Posterior vena cava (tissue), 2 donors: ENCODE measurements at places on chromosomes 3 and 15. TPM values are rescaled to one million over a fixed set of nuclear protein-coding genes. Genes with fewer than 3 reads are reported as not detected.

- DNase-seq, result no peak
Observed at GRCh38 chr3:103047640-103048039, 612.8 kb downstream of the ZPLD1 start.

DNA sequence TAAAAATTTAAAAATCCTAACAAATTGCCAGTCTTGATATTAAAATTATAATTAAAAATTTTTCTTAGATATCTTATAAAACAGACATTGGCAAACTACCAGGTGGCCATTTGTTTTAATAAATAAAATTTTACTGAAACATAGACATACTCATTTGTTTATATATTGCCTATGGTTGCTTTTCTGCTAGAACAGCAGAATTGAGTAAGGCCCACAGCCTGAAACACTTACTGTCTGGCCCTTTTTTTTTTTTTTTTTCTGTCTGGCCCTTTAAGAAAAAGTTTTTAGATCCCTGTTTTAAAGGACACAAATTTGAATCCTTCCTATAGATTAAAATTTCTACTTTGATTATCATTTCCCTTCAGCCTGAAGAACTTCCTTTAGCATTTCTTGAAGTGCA, 60.5 kb upstream of the CTDSPL2 start:
- no peak for DNase-seq

- DNase-seq, result no peak
Observed at GRCh38 chr3:108219336-108219735, 2.9 kb downstream of the IFT57 start.

Gene ISLR2
- total RNA-seq, result 0.65 TPM

DNA sequence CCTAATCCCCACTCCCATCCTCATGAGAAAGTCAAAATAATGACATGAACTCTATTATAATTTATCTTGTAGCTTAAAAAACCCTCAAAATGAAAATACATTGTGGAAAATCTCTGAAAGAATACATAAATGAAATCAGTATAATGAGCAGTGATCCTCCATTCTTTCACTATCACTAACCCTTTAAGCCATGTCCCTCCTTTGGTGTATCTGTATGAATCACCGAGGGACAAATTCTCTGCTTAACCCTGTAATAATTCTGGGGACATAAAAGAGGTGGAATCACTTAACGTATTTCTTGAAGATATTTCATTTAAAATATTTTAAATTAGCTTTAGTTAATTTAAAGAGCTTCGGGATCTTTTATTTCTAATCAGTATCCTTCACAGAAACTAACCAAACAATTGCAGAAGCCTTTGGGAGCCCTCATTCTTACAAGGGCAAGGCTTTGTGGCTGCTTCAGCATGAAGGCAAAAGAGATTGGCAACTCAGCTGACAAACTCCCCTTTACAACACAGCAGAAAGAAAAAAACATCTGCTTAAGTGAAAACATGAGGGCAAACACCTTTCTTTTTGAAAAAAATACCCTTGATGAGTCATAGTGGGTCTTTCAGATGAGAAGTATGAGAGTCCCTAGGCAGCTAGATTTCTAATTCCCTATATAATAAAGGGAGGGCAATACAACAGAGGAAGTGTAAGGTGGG, 44.0 kb upstream of the ALCAM start:
- DNase-seq, result no peak

DNA sequence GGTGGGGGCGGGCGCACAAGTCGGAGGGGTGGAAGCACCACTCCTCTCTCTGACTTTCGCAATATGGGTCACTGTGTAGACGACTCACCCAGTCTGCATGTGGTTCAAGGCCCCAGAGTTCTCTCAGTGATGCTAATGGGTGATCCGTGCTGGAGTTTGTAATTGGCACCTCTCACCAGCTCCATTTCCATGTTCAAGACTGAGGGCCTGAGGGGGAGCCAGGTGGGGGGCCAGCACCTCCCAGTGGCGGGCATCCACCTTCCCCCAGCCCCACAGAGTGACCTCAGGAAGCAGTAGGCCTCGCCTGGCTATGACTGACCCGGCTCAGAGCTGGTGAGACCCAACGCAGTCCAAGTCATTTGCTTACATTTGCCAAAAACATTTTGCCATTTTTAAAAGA, 230.0 kb upstream of the ST8SIA2 start:
- no peak for DNase-seq

Gene INKA1
- total RNA-seq, result 5.6 TPM

GRCh38 chr3:123392368-123392767, 56.5 kb downstream of the ADCY5 start:
- DNase-seq, result no peak

Gene NPAP1
- total RNA-seq, result not detected

Gene SPESP1
- 2.2 TPM for total RNA-seq

DNA sequence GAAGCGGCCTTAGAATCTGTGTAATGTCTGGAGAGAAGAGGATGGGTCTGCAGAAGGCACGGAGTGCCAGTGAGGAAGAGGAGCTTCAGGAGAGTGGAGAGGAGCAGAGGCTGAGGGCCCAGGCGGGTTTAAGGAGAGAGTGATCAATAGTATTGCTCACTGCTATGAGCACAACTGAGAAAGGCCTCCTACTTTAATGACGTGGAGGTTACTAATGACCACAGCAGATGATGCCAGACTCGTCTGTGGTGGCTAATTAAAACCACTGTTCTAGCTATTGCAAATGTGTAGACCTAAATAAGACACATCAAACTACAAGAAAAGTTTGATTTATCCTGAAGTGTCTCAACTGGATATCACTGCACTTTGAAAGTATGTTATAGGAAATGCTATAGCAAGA, 33.2 kb downstream of the MTMR10 start:
- no peak for DNase-seq

Gene RPP14
- total RNA-seq, result 10.8 TPM

Gene TNIK
- 16.5 TPM for total RNA-seq

GRCh38 chr15:82312586-82313349, 36.5 kb downstream of the GOLGA6L10 start:
- peak; percentile 23 for DNase-seq

DNA sequence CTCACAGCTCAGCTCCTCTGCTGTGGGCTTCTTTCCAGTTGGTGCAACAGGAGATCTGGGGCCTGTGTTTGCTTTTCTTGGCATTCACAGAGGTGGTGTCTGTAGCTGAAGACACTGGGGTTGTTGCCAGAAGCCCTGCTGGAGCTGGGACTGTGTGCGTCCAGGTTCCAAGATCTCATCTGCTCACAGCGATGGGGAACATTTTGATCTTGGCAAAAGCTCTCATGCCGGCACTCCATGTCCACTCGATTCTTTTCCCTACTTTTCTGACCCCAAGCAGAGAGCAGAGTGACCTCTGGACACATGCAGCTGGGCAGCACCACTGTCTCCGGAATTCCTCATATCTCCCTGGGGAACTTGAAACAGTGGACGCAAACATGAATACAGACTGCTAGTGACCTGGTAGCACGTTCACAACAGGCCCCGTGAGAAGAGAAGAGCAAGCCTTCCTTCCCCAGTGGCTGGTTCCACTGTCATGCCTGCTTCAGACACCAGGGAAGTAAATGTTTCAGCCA, 36.1 kb upstream of the MECOM start:
- DNase-seq, result peak; percentile 90

Gene KNL1
- total RNA-seq, result 0.79 TPM

Gene APOD
- 388 TPM for total RNA-seq

Gene ZNF80
- not detected for total RNA-seq

DNA sequence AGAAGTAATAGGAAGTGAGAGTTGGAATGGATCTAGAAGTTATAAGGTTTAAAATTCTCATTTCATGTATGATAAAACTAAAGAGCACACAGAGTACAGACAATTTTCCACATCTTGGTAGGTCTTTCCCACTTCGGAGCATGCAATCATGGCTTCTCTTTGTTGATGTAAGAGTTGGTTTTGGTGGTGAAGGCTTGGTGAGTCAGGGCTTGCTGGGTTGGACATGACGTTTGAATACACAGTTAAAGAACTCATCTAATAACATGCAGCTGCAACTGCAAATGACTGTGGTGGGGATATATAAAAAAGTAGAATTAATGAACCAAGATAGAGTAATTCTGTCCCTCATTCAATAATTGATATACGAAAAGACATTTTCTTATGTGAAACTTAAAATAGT, 39.5 kb upstream of the GRM7 start:
- DNase-seq, result no peak

DNA sequence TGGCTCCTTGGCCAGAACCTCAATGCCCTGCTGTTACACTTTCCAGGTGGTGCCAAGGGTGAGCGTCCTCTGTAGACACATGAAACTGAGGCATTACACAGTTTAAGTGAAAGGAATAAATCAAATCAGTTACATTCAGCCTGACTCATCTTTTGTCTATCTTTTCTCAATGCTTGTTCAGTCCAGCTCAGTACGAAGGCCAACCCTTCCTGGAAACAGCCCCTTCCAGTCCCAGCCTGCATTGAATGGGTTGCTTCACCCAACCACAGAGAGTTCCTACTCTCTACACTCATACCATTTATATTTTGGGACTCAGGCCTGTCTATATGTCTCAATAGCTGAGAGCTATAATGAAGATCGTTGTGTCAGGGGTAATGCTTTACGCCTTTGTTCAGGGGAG, 363.6 kb downstream of the RORA start:
- DNase-seq, result no peak

- no peak for DNase-seq
Observed at GRCh38 chr3:145133281-145133680, 1027.7 kb downstream of the PLOD2 start.

Gene SLC22A13
- total RNA-seq, result 0.32 TPM

- DNase-seq, result peak; percentile 91
Observed at GRCh38 chr15:101641129-101641764, 10.9 kb downstream of the TM2D3 start.

- no peak for DNase-seq
Observed at GRCh38 chr3:31962801-31963205, 18.3 kb downstream of the OSBPL10 start.

Gene THPO
- total RNA-seq, result 0.71 TPM

Gene NDUFB4
- total RNA-seq, result 101 TPM

DNA sequence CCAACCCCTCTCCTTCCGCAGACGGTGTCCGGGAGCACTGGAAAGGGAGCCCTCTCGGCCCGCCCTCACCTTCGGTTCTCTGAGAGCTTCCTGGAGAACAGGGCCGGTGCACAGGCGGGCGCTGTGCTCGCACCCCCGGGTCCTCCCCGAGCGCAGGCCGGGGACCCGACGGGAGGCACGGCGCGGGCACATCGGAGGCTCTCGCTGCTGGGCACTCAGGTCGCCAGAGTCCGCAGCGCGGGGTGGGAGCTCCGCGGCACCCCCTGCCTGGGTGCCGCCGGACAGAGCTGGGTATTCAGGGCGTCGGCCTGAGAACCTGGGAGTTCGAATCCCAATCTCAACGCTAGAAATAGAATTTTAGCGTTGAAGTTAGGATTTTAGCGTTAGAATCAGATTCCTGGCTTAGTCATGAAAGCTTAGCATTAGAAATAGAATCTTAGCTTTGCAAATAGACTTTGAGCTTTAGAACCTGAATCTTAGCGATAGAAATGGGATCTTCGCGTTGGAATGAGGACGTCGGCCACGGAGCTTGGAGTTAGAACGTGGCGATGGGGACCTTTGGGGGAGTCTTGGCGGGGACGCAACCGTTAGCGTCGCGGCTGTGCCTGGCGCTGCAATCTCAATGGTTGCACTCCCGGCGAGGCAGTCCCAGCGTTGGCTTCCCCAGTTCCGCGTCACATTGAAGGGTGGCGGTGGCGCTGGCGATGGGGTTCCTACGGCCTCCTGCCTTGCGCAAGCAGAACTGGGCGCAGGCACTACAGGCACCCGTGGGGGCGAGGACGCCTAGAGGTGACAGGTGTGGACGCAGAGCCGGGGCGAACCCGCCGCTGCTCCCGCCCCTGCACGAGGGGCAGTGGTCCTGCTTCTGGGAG, 549 bp downstream of the TRH start:
- DNase-seq, result peak; percentile 90

DNA sequence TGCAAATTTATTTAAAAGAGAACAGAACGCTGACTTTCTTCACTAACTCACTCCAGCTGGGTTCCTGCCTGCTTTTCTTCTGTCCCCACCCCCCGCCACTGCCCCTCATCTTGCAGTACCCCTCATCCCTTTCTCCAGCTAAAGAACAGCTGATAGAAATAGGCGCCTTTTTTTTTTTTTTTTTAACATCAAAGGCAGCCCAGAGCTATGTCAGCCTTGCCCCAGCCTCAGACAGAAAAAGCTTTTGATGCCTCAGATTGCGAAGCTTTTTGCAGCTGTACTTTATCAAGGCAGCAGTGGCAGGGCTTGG, 1.8 kb downstream of the CADPS start:
- DNase-seq, result no peak

DNA sequence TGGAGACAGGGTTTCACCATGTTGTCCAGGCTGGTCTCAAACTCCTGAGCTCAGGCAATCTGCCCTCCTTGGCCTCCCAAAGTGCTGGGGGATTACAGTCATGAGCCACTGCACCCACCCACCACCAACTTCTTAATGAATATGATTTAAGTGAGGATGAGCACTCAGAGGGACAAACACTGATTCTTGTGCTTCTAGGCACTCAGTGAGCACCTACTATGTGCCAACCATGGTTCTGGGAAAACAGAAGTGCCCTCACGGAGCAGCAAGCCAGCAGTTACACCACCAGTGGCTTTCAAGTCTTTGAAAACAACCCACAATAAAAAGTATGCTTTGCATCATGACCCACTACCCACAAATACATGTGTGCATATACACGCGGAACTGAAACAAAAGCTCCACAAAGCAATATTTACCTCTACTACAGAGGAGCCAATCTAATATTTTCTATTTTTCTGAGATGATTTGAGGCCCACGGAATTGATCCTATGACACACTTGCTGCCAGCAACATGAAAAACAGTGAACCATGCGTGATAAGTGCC, 91.9 kb downstream of the MEGF11 start:
- no peak for DNase-seq

DNA sequence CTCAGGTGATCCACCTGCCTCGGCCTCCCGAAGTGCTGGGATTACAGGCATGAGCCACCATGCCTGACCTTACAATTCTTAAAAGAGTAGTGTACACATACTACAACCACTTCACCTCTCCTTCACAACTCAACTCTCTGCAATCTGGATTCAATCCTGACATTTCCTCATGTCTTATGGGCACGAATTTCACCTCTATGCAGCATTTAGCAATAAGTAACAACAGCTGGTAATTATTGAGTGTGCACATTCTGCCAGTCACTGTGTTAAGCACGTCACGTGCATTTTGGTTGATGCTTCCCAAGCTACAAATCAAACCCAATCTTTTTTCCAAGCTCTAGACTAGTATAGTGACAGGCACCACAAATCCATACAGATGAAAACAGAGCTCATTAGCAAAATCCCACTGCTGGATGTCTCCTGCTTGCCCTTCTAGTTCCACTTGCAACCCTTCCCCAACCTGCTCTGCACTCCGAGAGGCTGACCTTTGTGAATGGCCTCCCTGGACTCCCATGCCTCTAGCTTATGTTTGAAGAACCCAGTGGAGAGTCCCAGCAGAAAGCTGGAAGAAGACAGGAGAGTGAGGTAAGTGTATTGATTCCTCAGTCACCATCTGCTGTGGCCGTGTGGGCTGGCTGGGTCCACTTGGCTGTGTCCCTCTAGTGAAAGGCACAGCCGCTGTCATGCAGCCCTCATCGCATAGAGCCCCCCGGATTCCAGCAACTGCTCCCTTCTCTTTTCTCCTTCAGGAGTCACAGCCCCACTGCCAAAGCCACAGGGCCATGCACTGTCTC, 176.5 kb downstream of the MEX3B start:
- DNase-seq, result no peak

Gene CTXN2
- not detected for total RNA-seq
